ENCODE measurements at places on chromosomes 1 and 21. TPM values are rescaled to one million over a fixed set of nuclear protein-coding genes. Genes with fewer than 3 reads are reported as not detected.
A peak's percentile ranks its signal among the peaks of the same experiment; 100 is the strongest.

DNA sequence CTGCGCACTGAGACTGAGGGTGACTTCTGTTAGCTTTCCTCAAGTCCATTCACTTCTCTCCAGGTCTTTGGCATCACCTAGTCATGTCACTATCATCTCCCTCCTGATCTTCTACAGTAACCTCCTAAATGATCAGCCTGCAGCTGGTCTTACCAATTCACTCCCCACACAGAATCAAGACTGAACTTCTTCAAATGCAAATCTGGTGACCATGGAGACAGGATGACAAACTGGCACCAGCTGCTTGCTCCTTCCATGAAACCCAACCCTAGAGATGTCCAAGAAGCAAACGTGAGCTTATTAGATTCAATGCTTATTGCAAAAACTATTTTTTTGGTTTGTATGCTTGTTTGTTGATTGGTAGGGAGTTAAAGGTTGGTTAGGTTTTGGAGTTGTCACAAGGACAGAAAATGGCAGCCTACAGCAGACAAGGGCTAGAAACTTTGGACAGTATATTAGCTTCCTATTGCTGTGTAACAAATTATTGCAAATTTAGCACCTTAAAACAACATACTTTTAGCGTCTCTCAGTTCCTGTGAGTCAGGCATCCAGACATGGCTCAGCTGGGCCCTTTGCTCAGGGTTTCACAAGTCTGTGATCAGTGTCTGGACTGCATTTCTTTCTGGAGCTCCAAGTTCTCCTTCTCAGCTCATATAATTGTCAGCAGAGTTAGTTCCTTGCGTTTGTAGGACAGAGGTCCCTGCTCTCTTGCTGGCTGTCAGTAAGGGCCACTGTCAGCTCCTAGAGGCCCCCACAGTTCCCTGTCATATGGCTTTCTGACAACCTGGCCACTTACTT is 53.3 kb upstream of the GJA8 start:
- DNase-seq, result peak; percentile 29

- DNase-seq, result peak; percentile 85
Observed at GRCh38 chr1:162629651-162630050, 2.6 kb upstream of the DDR2 start.

DNA sequence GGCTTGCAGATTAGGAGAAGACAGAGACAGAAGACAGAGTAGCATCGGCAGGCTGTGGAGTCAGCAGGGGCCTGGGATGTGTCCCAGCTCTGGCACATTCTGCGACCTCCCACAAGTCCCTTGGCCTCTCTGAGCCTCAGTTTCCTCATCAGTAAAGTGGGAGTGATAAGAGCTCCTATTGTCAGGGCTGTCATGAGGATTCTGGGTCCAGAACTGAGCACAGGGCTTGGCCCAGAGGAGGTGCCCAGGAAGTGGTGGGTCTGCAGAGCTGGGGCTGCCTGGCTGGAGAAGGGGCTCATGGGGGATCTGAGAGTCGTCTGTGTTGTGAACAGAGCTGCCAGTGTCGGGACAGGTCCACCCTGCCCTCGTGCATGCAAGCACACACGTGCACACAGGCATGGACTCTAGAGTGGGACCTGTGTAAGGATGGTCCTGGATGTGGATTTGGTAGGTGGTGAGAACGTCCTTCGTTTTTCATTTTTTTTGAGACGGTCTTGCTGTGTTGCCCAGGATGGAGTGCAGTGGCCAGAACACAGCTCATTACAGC is 262.9 kb downstream of the PTPRU start:
- DNase-seq, result no peak

DNA sequence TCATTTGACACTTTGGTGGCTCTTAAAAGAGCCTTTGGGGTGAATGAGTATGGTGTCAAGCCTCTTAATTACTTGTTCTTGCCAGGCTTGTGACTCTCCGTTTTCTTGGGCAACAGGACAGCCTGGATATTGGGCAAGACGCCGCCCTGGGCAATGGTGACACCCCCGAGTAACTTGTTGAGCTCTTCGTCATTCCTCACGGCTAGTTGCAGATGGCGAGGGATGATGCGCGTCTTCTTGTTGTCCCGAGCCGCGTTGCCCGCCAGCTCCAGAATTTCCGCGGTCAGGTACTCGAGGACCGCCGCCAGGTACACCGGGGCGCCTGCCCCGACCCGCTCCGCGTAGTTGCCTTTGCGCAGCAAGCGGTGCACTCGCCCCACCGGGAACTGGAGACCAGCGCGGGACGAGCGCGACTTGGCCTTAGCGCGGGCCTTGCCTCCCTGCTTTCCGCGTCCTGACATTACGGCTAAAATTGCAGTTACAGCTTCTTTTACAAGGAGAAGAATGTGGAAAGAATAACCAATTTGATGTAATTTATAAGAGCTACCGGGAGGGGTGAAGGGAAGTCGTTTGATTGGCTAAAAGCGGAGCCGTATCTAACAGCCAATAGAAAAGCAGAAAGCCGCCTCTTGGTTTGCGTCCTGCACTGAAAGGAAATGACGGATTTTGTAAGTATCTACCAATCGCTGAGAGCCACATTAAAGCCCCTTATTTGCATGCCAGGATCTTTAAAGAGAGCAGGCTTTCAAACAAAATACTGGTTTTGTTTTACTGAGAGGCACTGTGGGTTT is 11.7 kb upstream of the BOLA1 start:
- DNase-seq, result peak; percentile 100

DNA sequence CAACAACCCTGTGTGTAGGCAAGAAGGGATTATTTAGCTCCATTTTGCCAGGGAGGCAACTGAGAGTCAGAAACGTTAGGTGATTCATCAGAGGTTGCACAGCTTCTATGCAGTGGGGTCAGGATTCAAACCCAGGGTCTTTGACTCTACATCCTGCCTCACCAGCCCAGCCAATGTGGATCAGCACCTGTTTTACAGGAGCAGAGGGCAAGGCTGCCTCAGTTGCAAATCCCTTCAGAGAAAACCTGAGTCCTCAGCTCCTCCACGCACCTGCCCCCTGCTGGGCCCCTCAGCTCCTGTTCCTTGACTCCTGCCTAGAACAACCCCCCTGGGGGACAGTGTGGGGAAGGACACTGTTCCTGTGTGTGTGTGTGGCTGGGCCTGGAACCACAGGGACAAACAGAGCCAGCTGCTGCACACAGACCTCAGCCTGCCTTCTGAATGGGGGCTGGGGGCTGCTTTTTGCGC is 61.6 kb downstream of the LRRN2 start:
- no peak for DNase-seq

DNA sequence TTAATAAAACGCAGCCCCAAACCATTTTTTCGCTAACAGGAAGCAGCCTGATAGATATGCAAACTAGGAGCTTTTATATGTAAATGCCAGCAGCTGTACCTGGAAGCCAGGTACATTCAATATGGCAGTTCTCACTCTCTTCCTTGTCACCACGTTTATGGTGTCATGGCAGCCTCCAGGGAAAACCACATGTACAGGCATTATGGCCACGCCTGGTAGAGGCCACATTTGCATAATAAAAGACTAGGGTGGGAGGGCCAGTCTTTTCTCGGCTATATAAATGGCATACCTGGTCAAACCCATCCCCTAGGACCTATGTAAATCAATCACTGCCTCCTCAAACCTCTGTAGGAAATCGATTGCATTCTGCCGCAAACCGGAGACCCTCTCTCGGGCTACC is 247.5 kb downstream of the NEGR1 start:
- DNase-seq, result no peak

GRCh38 chr1:247296599-247297180 is 35.0 kb downstream of the ZNF496 start:
- DNase-seq, result no peak

DNA sequence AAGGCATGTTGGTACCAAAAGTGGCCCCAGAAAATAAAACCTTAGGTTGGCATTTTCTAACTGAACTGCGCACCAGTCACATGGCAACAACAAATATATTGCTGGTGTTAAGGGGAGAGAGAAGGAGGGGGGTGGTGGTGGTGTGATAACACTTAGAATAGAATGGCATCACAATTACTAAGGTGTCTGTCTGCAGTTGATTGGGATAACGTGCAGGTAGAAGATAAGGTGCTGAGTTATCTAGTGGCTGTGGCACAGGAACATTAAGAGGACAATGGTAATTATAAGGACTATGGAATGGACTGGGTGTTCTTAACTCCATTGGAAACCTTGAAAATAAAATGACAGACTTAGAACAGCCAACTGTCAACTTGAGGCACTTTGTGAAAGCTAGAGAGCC is 1.4 kb upstream of the YIPF1 start:
- no peak for DNase-seq

- DNase-seq, result peak; percentile 23
Observed at GRCh38 chr1:217453816-217454215, 177.1 kb downstream of the GPATCH2 start.

DNA sequence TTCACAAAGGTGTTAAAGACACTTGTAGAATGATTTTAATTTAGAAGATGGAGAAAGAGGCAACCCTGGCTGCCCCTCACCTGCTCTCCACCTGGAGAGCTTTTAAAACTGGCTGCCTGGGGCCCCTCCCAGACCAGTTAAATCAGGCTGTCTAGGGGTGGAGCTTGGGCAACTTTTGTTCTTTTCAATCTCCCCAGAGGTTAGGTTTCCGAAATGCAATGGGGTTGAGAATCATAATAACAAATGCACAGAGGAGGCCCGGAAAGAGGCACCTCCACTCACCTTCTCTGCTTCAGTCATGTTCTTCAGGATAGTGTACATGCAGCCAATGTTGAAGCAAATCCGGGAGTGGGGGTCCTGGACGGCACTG is 400 bp downstream of the NCF2 start:
- DNase-seq, result no peak

DNA sequence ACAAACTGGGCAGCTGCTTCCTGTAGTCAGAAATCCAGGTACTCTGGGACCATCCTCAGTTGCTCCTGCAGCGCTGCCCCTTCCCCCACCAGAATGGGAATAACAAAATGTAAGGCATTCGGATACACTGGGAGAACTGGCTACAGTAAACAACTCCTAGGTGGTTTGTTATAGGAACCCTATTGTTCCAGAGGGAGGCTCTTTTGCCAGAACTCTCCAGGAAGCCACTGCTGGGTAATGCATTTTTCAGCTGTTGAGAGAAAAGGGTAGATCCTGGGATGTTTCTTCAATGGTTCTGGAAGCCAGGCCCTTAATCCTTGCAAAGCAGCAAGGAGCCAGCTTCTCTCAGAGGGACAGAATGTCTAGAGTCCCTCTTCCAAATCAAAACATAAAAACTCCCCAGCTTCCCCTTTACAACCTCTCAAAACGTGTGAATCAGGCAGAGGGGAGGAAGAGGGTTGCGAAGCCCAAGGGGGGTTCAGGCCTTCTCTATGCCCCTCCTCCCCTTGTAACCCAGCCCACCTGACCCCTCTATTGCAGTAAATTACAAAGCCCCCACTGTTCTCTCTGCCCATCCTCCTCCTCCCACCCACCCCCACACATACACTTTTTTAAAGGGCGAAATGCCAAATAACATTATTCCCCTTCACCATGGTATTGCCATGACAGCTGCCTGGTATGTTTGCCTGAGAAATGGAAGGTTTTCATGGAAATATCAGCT is 29.1 kb downstream of the PLPP3 start:
- no peak for DNase-seq

DNA sequence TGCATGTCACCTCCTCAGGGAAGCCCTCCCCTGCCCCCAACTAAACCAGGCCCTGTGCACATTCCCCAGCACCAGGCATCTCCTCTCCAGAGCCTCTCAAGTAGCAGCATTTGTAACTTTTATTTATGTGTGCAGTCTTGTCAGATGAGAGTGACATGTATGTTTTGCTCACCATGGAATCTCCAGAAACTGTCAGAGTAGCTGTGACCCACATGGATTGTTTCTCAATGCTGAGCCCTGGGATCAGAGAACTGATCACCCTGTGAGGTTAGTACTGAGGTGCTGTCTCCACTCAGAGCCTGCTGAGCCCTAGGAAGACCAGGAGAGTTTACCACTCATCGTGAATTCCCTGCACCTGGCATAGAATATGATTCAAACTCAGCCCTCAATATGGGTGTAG is 190.9 kb upstream of the EDN2 start:
- no peak for DNase-seq

DNA sequence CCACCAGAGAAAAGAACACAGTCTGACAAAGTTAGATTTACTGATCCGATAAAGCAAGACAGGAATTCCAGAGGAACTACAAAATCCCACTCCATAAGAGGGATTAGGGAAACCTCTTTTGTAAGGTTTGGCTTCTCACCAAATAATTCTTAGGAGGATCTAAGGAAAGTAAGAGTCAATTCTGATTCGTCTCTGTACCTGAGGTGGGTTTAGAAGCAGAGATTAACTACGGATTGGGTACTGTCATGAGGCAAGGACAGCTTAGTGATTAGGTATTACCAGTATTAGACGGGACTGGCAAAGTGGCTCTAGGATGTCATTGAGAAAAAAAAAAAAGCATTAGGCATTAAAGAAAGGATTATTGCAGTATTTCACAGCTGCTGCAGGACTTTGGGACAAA is 371.7 kb upstream of the BRINP3 start:
- no peak for DNase-seq

- peak; percentile 13 for DNase-seq
Observed at GRCh38 chr1:161872506-161872905, 106.4 kb downstream of the ATF6 start.

DNA sequence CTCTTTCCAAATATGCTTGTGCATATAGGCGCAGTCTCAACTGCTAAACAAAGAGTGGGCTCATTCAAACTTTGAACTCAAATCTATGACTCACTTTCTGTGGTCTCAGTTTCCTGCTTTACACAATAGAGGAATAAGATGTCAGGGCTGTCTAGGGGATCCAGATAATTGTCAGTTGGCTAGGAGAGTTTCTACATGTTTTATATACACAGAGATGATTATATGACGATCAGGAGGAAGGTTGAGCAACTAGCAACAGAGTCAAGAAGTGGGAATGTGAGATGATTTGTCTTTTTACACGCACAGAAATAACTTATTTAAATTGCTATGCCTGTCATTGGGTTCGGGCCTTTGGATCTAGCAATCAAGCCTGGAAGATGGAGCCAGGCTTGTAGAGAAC is 299.4 kb upstream of the LYPLAL1 start:
- peak; percentile 57 for DNase-seq

GRCh38 chr1:197917805-197918651 is 856 bp downstream of the LHX9 start:
- no peak for DNase-seq

GRCh38 chr1:8858888-8859706 is 19.4 kb downstream of the ENO1 start:
- DNase-seq, result peak; percentile 76

GRCh38 chr1:86375688-86376087 is 20.4 kb downstream of the ODF2L start:
- no peak for DNase-seq

IL20 gene
- total RNA-seq, result 0.86 TPM

GOLPH3L gene
- 17.7 TPM for total RNA-seq

SLC9C2 gene
- total RNA-seq, result not detected

RIPPLY3 gene
- under 0.01 TPM for total RNA-seq

TNNI3K gene
- total RNA-seq, result 1.3 TPM

ALX3 gene
- total RNA-seq, result not detected

TIE1 gene
- under 0.01 TPM for total RNA-seq

PSRC1 gene
- total RNA-seq, result 23.3 TPM

OR2T35 gene
- total RNA-seq, result not detected

UTS2 gene
- not detected for total RNA-seq

REN gene
- total RNA-seq, result 4.3 TPM

PADI3 gene
- total RNA-seq, result under 0.01 TPM

WNT2B gene
- 2.6 TPM for total RNA-seq

CHIA gene
- not detected for total RNA-seq

MYBPH gene
- 0.43 TPM for total RNA-seq

WNT9A gene
- total RNA-seq, result 0.32 TPM

CD101 gene
- total RNA-seq, result under 0.01 TPM

All from fibroblast of villous mesenchyme (primary cell).